ENCODE measurements at places on chromosomes 3 and 15.

GRCh38 chr3:141110322-141110721 lies 59.2 kb downstream of the SPSB4 start:
- DNase-seq = no peak

- no peak for DNase-seq
These were observed 346.6 kb downstream of the ERC2 start for GRCh38 chr3:56121716-56122115.

DNA sequence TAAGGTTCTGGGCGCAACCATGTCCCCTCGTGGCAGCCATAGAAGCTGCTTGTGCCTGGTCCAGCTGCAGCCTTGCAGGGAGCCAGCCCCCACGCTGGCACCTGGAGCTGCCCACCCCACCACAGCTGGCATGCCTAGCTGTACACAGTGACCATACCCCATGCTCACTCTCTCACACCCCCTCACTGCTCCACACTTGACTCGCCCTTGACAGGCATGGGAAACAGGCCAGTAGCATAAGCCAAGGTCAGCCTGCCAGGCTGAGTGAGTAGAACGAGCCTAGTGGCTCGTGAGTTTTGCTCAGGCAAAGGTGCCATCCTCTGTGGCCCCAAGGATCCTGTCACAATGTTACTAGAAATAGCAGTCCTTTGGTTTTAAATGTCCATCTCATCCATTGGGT lies 52.7 kb upstream of the CADM2 start:
- DNase-seq = no peak

GRCh38 chr3:156898296-156898880 lies 72.2 kb downstream of the LEKR1 start:
- no peak for DNase-seq

DNA sequence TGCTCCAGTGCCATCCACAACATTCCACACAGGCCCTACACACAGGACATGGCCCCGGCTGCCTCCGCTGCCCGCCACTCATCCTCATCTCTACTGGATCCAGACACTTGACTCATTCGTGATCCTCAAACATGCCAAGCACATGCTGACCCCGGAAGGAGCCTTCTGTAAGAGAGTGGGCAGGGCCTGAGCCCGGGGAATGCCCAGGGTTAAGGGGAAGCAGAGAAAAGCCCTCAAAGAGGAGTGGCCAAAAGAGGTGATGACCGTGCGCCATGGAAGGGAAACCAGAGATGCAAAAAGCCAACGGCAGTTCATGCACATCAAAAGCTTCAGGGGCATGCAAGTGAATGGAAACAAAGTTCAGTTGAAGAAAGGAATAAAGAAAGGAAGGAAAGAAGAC lies 46.1 kb downstream of the RFTN1 start:
- peak; percentile 88 for DNase-seq

DNA sequence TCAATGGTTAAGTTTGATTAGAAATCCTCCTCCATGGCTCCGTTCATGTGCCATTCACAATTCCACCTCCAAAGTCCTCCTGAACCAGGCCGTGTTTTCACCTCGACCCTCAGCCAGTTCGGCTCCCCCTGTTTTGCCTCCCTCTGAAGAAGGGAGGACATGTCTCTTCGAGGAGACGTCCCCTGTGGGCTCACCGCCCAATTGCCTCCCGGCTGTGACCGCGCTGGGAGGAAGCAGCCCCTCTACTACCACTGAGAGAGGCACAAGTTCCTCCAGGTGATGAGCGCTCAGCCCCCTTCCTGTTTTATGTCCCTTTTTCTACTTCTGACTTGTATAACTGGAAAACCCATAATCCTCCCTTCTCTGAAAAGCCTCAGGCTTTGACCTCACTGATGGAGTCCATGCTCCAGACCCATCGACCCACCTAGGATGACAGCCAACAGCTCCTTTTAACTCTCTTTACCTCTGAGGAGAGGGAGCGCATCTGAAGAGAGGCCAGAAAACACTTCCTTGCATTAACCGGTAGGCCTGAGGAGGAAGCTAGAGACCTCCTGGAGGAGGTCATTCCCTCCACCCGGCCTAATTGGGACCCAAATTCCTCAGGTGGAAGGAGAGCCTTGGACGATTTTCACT lies 4.7 kb downstream of the DET1 start:
- DNase-seq = no peak

DNA sequence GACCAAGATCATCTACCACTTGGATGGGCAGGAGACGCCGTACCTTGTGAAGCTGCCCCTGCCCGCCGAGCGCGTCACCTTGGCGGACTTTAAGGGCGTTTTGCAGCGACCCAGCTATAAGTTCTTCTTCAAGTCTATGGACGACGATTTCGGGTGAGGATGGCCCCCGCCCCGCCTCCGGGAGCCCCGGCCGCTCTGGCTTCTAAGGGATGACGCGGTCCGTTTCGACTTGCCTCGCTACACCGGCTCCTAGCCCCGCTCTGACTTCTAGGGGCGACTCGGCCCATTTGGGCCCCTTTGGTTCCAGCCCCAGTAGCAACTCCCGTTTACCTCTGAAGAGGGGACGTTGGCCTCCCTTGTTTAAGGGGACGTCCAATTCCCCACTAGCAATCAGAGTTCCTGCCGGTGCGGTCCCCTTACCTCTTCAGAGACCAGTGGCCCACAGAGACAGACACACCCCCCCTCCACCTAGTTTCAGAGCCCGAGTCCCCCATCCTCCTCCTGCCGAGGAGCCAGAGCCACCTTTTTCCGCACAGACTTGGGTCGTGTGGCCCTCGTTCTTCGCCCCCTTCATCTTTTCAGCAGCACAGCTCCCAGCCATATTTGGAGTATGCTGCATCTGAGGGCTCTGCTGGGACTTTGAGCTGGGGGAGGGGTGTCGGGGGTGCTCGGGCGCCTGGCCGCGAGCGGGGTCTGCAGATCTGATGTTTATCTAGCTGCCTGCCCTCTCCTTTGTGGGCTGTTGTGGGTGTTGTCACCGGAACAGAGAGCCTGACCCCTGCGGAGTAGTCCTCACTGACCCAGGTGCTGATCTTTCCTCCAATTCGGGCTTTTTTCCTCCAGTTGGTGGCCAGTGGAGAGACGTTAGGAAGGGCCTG lies 706 bp downstream of the DVL3 start:
- peak; percentile 84 for DNase-seq

GRCh38 chr15:60660290-60661051 lies 181.5 kb upstream of the ICE2 start:
- DNase-seq = peak; percentile 64

DNA sequence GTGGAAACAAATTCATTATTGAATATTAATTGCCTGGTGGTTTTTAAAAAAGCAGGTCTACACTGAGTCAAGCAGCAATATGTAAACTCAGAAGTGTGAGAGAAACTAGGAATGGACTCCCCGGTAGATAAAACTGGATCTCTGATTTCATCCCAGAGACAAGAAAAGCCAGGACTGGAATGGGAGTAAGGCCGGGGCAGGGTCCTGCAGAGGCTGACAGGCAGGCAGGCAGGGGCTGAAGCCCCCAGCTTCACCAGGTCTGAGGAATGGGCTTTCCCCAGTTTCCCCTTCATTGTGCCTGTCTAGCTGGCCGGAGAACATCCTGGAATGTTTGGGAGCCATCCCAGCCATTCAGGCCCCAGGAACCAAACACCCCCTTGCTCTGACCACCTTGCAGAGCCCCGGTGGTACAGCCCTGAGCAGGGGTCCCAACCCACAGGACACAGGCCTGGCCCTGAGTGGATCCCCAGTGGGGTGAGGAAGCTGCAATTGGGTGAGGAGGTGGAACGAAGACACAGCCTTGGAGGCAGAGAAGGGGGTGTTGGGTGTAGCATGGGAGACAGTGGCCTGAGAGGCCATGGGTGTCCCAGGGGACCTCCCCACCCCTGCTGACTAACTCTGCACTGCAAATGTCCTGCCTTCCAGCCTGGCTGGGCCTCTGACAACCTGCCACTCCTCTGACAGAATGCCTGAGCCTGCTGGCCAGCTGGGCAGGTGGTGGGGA lies 31.7 kb upstream of the XYLB start:
- DNase-seq = no peak

- DNase-seq = no peak
These were observed 192.5 kb upstream of the TPRG1 start for GRCh38 chr3:188979248-188979647.

DNA sequence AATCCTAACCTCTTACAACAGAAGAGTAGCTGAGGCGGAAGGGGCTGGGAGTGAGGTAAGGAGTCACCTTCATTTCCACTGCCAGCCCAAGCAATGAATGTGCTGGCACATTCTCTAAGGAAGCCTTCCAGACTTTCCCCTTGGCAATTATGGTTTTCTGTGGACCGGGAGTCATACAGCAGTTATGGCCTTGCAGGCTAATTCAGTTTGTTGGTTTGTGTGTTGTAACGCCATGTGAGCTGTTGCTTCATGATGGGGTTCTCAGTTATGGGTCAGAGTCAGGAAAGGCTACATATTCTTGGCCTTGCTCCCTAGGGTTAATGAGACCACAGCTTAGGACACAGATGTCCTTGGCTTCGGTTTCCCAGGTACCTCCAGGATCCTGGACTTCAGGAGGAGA lies 137.0 kb downstream of the ADAMTS17 start:
- no peak for DNase-seq

DNA sequence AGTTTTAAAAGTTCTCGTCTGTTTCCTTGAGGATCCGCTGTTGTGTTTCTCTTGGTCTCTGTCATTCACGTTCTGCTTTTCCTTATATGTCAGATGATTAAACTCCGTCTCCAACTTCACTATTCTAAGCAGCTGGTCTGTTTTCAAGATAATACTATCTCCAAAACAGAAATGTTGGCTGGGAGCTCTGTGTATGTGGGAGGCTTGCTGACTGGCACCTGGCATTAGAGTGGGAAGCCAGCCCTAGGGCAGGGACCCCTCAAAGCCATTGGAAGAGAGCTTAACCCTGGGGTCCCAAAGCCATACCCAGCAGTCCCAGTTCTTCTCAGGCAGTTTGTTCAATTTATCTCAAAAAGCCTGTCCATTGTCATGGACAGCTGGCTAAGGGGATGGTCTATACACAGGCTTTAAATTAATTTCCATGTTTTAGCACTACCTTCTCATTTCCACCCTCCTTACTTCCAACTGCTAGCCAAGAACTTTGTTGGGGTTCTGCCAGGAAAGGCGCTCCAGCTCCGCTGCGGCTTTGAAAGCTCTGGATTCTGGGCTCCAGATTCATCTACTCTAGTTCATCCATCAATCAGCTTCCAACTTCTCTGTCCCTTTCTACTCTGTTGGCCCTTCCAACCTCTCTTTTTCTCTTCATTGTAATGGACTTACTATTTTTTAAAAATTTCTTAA lies 9.2 kb downstream of the BTBD1 start:
- no peak for DNase-seq

DNA sequence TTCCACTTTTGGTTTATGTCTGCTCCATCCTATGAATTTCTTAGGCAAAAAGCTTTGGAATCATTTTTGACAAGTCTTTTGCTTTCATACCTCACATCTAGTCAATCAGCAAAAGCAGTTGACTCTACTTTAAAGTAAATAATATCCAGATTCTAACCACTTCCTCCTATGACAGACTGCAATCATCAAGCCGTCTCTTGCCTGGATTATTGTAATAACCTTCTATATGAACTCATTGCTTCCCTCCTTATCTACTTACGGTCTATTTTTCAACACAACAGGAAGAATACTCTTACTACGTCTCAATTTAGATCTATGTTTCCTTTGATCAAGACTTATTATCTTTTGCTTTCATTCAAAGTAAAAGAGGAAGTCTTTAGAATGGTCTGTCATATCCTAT lies 20.7 kb downstream of the CLDN1 start:
- DNase-seq = no peak

- no peak for DNase-seq
These were observed 14.5 kb downstream of the LAMP3 start for GRCh38 chr3:183148056-183148455.

DNA sequence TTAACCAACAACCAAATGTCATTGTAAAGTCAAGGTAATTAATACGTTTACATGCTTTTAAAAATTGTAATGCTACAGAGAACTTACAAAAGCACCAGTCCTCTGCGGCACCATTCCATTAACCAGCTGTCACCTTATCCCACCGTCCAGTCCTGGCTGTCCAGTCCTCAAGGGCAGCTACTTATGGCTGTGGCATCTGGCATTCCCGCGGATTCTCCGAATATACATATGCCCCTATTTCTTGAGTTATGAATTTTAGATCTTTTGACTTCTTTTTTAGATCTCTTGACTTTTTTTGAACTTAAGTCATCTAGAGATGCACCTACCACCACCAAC lies 382 bp upstream of the POMGNT2 start:
- DNase-seq = no peak

Data from activated CD4-positive, alpha-beta T cell treated with anti-CD3 and anti-CD28 coated beads, Interleukin-2, amount 10 ng/mL, durations not matched to agents 24 days and 14 days (primary cell).